ENCODE measurements at places on chromosomes 13 and 19. TPM values are rescaled to one million over a fixed set of nuclear protein-coding genes. Genes with fewer than 3 reads are reported as not detected.

FAM124A gene
- total RNA-seq = 1.4 TPM

SLC6A16 gene
- total RNA-seq = 0.13 TPM

NCR1 gene
- not detected for total RNA-seq

NLRP8 gene
- total RNA-seq = not detected

MCEMP1 gene
- total RNA-seq = not detected

OR7D2 gene
- total RNA-seq = not detected

PRR19 gene
- 0.23 TPM for total RNA-seq

C3 gene
- 313 TPM for total RNA-seq

PGLYRP2 gene
- not detected for total RNA-seq

SBK2 gene
- total RNA-seq = 0.13 TPM

C2CD4C gene
- not detected for total RNA-seq

HSPB6 gene
- total RNA-seq = 161 TPM

POSTN gene
- total RNA-seq = 686 TPM

DHPS gene
- 66.5 TPM for total RNA-seq

LHFPL6 gene
- total RNA-seq = 121 TPM

UQCR11 gene
- total RNA-seq = 51.2 TPM

BST2 gene
- 63.1 TPM for total RNA-seq

CERS1 gene
- 11.6 TPM for total RNA-seq

LRRC8E gene
- total RNA-seq = 3.1 TPM

ZGLP1 gene
- total RNA-seq = 0.46 TPM

CEACAM20 gene
- not detected for total RNA-seq

GAPDHS gene
- total RNA-seq = not detected

EMP3 gene
- total RNA-seq = 132 TPM

ZNF653 gene
- 5.2 TPM for total RNA-seq

GRIK5 gene
- 3.2 TPM for total RNA-seq

CFAP97D2 gene
- total RNA-seq = not detected

ZNF284 gene
- total RNA-seq = 4.1 TPM

ZNF575 gene
- 0.36 TPM for total RNA-seq

FARP1 gene
- total RNA-seq = 21.5 TPM

SETDB2 gene
- total RNA-seq = 7.8 TPM

DMAC2 gene
- total RNA-seq = 33.4 TPM

CYP4F8 gene
- total RNA-seq = not detected

ZNF555 gene
- 6.3 TPM for total RNA-seq

APBA3 gene
- 24.4 TPM for total RNA-seq

IL12RB1 gene
- total RNA-seq = 0.33 TPM

PTPRH gene
- 5.7 TPM for total RNA-seq
